ENCODE measurements at places on chromosomes 2 and 18.

DNA sequence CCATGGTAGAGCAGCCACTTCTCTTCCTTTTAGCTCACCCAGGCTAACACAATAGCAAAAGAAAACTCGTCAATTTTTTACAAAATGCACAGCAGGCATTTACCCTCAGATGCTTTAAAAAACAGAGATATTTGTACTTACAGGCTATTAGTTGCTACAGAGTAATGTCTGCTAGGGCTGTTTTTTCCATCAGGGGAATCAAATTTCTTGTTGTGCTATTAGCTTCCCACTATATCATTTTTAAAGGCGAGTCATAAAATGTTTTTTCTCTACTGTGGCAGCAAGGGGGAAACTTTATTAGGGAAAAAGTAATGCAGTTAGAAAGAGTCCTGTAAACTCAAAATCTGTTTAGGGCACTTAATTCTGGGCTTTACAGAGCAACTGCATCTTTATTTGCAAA is 277.9 kb upstream of the THSD7B start:
- DNase-seq = no peak

- no peak for DNase-seq
Measured at GRCh38 chr2:175690113-175690837, 311.8 kb downstream of the LNPK start.

GRCh38 chr2:214856137-214856536 is 46.7 kb upstream of the BARD1 start:
- DNase-seq = no peak

- DNase-seq = no peak
Measured at GRCh38 chr18:79479761-79480161, 84.0 kb downstream of the NFATC1 start.

GRCh38 chr18:62009521-62009920 is 116.7 kb upstream of the RNF152 start:
- no peak for DNase-seq

- DNase-seq = no peak
Measured at GRCh38 chr2:182247831-182248230, 179.0 kb downstream of the PDE1A start.

DNA sequence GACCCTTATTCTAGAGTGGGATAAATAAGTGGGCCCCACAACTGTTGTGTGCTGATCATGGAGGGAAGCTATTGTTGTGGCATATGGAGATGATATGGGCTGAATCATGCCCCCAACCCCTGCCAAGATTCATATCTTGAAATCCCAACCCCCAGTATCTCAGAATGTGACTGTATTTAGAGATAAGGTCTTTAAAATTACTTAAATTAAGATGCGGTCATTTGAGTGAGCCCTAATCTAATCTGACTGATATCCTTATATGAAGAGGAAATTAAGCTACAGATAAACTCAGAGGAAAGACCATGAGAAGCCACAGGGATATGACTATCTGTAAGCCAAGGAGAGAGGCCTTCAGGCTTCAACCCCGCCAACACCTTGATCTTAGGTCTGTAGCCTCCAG is 188.3 kb upstream of the RND3 start:
- DNase-seq = no peak

DNA sequence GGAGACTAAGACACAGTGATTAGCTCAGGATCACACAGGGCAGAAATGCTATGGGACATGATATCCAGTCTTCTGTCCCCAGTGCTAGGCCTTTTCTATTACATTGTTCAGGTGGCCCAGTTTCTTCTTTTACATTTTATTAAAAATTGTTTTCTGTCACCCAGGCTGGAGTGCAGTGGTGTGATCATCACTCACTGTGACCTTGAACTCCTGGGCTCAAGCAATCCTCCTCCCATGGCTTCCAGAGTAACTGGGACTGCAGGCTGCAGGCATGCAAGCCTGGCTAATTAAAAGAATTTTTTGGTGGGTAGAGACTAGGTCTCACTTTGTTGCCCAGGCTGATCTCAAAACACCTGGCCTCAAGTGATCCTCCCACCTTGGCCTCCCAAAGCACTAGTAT is 15.4 kb downstream of the PDK1 start:
- no peak for DNase-seq

GRCh38 chr2:86786001-86786536 is 4.6 kb downstream of the CD8A start:
- no peak for DNase-seq

- no peak for DNase-seq
Measured at GRCh38 chr2:188028739-188029138, 262.9 kb upstream of the GULP1 start.

GRCh38 chr2:52311862-52312261 is 1279.9 kb upstream of the NRXN1 start:
- no peak for DNase-seq

DNA sequence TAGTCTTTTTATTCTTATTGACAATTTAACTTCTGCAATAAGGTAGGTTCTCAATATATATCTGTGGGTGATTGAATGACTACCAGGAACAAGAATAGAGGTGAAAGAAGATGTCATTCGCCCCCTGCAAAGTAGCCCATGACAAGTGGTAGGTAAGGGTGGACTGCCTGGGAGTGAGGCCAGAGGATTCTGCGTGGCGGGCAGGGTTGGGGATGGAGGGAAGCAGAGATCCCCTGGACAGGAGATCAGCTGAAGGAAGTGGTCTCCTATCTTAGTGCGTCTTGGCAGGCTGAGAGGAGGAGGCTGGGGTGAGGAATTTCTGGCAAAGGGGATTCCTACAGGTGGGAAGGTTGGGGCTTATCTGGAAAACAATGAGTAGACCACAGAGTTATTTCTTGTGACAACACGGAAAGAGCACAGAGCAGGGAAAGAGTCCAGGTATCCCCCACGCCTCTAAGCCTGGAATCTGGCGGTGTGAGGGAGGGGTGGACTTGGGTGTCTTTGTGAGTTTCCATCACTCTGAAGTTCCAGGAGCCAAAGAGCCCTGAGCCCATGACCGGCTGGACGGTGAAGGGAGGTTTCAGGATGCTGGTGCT is 21.5 kb upstream of the MYCN start:
- DNase-seq = no peak

GRCh38 chr2:33459745-33460144 is 16.7 kb upstream of the RASGRP3 start:
- no peak for DNase-seq

- DNase-seq = no peak
Measured at GRCh38 chr2:134522496-134523455, 196.0 kb downstream of the TMEM163 start.

GRCh38 chr2:105744909-105745853 is at the start of gene NCK2:
Gene NCK2 (plus strand): TSS chr2:105744912. CDS start chr2:105855064, 110,152 bp downstream.
- no peak for DNase-seq

- no peak for DNase-seq
Measured at GRCh38 chr2:31312898-31313297, 78.9 kb downstream of the EHD3 start.

DNA sequence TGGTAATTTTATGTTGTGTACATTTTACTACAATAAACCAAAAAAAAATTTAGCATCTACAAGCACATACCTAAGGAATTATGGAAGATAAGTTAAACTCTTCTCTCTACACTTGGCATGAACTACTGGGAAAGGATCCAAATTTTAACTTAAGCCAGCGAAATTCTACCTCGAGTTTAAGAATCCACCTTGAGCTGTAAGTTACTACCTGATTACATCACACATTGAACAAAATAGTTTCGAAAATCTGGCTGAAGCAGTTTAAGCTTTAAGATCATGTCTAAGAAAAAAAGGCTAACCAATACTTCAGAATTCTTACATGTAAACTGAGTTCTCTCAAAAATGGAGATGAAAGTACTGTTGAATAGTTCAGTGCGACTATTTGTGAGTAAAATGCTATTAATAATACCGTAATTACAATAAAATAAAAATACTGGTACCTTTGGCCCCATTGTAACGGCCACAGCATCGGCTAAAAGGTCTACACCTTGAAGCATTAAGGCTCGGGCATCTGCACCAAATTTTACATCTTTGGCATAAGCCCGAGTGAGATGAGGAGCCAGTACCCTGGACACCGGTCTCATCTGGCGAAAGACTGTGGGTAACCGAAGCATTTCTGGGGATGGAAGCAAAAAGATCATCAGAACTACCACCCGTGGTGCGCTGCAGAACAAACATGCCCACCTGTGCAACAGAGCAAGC is 1.3 kb downstream of the HSPD1 start:
- DNase-seq = no peak

DNA sequence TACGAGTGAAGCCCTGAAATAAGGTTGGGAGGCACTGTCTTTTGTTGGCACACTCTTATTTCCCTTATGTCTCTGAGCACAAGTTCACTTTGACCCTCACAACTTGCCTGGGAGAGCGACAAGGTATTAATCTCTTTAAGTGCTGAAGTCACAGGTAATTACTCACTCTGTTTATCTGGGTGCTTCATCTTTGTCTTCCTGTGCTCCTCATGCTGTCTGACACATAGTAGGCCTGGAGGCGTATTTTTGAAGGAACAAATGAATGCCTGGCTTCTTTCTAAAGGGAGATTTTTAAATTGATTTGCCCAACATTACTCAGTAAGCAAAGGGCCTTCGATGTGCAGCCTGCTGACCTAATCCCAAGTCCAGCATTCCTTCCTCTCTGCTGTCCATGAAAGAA is 507.1 kb upstream of the TNP1 start:
- DNase-seq = no peak

DNA sequence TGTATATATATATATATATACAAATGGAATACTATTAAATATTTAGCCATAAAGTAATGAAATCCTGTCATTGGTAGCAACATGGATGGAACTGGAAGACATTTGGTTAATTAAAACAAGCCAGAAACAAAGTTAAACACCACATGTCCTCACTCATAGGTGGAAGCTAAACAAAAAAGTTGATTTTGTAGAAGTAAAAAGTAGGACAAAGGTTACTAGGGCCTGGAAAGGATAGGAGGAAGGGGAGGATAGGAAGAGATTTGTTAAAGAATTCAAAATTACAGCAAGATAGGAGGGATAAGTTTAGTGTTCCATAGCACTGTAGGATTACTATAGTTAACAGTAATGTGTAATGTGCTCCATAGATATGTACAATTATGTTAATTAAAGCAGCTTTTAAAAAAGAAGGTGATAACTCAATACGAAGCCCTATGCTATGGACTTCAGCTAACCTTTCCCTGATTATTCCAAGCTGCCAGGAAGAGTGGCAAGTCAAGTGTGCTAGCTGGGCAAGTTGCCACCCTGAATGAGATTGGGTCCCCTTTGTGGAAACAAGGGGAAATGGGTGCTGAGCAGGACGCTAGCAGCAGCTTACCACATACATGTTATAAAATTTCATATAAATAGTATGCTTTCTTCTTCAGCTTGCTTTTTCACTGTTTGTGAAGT is 12.3 kb downstream of the MERTK start:
- DNase-seq = no peak

- no peak for DNase-seq
Measured at GRCh38 chr2:134244086-134244485, 9.8 kb upstream of the MGAT5 start.

DNA sequence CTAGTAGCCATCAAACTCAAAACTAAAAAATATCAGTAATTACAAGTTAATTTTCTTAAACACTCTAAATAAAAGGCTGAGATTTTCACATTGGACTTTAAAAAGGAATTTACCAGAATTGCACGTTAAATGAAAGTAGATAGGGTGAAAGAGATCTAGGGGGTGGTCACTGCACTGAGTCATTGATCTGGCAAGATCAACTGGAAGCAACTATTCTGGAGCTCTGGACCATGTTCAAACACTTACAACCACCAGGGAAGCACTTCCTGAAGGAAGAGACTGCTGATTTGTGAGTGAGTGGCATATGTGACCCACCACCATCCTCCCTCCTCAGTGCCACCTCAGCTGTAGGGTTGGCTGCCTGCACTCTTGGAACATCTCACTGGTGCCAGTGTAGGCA is 111.8 kb downstream of the UGGT1 start:
- DNase-seq = no peak

GRCh38 chr2:221289389-221289788 is 282.7 kb downstream of the EPHA4 start:
- DNase-seq = no peak

DNA sequence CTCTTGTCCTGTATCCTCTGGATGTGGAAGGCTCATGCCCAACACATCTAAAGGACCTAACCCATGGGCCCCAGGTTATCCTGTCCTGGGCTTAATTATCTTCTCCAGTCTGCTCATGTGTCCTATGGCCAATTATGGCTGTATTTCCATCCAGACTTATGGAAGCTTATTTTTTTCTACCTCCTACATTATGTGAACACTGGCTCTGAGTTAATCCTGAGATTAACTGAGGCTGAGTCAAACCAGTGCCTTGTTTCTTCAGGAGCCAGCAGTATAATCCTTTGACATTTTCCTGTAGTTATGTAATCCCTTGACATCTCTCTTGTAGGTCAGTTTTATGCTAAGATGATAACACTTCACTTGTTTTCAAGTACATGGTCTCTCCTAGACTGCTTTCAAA is 213.6 kb downstream of the PMAIP1 start:
- no peak for DNase-seq

GRCh38 chr2:86370579-86370978 is 33.2 kb upstream of the REEP1 start:
- no peak for DNase-seq

Measured in activated naive CD8-positive, alpha-beta T cell treated with anti-CD3 and anti-CD28 coated beads, Interleukin-2, amount 50 U/mL, for 16 hours (primary cell).